Stimulated activated naive CD4-positive, alpha-beta T cell treated with Interleukin-2 at 50 U/mL for 16 hours (primary cell): ENCODE measurements at places on chromosomes 7 and 10.

DNA sequence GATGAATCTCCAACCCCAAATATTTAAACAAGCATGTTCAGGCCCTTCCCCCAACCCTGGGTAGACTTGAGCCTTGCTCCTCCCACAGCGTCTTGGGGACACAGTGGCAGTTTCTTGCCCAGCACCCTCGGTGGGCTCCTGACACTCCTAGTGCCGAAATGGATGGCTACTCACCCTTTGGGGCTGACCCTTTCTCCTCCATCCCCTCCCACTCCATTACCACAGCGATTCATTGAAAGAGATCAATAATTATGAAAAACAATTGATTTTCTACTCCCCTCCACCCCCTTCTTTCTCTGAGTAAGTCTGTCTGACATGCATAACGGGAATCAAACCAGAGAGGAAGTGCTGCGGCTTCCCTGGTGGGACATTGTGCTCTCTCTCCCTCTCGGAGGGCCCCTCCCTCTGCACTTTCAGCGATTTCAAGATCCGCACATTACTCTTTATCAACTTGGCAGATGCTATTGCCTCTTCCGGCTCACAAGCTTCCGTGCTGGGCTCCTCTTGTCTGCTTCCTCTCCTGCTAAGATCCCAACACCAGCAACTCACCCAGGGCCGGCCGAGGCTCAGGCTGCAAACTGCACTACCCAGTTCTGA lies 79.0 kb upstream of the PLXNA4 start:
- DNase-seq, result peak; percentile 7

DNA sequence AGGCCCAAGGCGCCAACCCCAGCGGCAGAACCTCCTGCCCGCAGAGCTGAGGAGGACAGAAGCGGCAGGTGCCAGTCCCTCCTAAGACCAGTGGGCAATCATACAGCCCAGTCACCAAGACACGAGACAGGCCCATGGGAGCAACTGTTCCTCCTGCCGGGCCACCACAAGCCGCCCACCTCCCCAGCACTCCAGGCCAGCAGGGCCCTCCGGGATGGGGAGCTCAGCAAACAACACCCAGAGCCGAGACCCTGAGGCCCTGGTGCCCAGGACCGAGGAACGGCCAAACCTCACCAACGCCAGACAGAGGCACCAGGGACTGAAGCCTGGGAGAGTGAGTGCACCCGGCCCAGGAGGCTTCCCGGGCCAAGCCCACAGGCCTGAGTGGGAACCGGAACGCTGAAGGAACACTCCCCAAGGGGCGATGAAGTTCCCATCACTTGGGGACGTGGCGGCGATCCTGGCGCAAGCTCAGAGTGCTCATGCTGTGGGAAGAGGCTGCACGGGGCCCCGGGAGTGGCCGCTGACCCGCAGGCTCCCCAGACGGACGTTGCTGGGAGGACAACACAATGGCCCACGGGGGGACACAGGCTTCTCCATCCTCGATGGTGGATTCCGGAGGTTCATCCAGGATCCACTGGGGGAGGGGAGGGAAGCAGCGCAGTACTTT lies 35.1 kb downstream of the GPER1 start:
- DNase-seq, result no peak

DNA sequence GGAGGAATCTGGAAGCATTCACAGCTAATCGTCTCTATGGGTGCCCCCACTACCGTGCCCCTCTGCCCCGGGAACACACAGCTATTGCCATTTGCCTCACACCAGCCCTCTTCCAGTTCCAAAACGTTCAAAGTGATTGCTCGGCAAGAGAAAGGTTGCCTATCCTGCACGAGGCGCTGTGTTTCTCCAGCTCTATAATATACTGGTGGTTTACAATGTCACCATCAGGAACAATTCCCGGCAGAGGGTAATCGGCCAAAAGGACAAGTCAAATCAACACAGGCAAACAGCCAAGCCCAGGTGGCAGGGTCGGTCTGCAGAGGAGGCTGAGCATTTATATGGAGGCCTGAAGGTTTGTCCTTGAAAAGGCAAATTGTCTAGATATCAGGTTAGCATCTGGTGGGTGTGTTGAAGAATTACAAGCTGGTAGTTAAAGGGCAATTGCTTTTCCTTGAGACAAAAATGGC lies 29.2 kb upstream of the TNS3 start:
- DNase-seq, result no peak

- no peak for DNase-seq
Measured at GRCh38 chr10:77274046-77274795, 363.4 kb downstream of the KCNMA1 start.

DNA sequence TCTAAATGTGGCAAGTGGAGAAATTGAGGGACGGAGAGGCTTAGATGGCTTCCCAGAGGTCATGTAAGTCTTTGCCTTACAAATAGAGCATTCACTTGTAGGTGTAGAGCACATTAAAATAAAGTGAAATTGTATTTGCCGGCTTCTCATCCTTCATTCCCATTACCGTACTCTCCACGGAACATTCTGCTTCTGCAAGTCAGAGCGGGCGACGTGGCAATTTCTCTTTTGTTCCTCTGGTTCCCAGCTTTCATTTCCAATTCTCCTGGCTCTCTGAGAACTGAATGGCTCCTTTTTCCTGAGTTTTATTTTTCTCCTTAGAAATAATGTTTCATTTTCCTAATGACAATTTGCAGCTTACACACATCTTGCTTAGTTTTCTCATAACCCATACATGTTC lies 51.3 kb upstream of the PFKP start:
- DNase-seq, result no peak

GRCh38 chr10:127497685-127498084 lies 51.4 kb upstream of the NPS start:
- no peak for DNase-seq

- peak; percentile 25 for DNase-seq
Measured at GRCh38 chr10:118754229-118754555, 578 bp downstream of the CACUL1 start.

DNA sequence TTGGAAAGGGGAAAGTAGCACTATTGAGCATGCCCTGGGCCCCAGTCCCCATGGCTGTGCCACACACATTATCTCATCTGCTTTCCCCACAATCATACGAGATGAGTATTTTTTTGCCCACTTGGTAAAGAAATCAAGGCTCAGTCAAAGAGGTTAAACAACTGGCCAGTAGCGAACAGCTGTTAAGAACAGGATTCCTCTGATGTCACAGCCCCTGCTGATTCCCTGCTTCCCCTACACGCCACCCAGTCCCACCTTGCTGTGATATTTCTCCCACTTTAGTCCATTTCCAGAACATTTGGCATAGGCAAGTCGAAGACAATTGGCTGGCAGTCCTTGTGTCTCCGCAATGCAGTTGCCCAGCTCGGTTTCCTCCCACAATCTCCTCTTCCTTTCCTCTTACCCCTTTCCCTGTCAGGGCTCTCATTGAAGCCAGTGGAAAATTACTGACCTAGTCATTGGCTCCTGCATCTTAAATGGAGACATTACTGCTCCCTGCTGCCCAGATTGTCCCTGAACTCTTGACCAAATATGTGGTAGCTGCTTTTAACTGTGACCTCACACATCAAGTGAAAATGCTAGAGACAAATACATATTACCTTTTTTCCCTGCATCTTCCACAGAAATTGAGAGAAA lies 56.5 kb upstream of the EEPD1 start:
- DNase-seq, result no peak
